ENCODE measurements at places on chromosomes 3 and 15.

GRCh38 chr3:105747060-105747541 is 121.7 kb downstream of the CBLB start:
- no peak for DNase-seq

DNA sequence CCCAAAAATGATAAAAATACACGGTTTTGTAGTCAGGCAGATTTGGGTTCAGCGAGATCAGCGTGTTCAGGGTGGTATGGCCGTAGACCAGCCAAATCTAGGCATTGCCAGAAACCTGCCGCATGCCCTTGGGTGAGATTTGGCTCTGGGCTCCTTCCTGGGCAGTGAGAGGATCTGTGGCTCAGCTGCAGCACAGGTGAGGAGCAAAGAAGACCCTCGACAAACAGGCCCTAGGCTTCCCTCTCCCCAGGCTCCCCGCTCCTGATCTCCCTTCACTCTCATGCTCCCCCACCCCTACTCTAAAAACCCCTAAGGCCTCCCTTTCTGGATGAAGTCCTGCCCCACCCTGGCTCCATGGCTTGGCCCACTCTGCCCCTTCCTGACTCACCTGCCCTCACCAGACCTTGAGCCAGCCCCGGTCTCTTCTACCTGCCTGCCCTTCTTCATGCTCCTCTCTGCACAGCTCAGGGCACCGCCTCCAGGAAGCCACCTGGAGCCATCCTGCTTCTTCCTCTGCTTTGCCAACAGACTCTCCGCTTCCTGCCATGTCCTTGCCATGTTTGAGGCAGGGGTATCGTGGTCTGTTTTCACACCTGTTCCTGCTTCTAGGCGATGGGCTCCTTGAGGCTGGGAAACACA is 88.1 kb downstream of the CORO2B start:
- no peak for DNase-seq

DNA sequence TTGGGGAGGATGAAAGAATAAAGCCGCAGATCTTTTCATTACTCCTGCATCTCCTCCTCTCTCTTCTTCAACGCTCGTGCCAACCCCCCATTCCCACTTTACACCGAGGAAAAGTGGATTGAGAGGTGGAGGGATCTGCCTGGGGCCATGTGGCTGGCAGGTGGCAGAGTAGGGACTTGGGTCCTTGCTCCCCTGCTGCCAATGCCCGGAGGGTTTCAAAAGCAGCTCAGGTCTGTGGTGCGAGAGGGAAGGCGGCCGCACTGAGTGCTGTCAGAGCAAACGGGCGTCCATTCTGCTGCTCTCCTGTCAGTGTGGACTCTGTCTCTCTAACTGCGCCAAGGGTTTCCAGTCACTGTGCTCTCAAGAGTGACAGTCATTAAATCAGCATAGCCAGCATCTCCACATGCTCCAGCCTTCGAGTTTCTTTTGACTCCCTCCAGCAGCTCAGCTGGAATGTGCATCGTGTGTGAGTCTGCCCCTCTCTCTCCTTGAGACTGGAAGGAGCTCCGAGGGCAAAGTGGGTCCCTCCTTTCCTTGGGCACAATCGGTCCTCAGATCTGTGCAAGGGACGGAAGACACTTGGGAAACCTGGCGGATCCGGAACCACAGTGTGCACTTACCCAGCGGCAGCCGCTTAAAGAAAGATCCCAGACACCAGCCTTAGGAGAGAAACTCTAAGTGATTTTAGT is 68.6 kb downstream of the VGLL4 start:
- DNase-seq, result no peak

- no peak for DNase-seq
Observed at GRCh38 chr15:30990446-30991254, 778 bp downstream of the MTMR10 start.

GRCh38 chr3:8853081-8853480 is 83.7 kb upstream of the OXTR start:
- DNase-seq, result no peak

DNA sequence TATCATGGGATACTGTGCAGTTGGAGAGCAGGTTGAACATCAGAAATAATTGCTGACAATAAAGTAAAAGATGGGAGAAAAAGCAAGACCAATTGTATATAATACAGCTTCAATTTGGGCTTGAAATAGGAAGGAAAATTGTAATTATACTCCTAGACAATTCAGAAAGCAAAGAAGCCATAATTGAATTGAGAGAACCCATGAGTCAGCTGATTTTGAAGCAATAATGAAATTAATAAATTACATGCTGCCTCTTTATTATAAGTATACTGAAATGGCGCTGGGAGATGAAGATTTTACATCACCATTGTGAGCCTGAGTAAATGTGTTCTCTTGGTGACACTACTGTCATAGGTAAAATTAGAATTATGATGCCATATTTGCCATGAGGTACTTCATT is 23.2 kb downstream of the CHRNA3 start:
- no peak for DNase-seq

- DNase-seq, result no peak
Observed at GRCh38 chr3:34387826-34388564, 589.6 kb downstream of the PDCD6IP start.

DNA sequence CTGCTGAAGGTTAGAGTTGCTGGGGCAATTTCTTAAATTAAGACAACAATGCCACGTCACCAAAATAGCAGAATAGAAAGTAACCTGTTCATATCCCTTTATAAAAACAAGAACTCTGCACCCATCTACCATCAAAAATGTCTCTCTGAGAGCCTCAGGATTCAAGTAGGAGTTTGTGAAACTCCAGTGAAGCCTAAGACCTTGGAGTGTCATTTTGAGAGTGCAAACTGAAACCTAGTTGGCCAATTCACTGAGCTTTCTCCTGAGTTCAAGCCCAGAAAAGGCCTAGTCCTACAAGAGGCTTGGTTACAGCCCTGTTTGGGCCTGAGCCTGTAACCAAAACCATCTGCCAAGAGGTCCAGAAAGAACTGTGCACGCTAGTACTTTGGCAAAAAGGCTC is 335.1 kb downstream of the EFHB start:
- DNase-seq, result no peak

GRCh38 chr15:98878862-98879261 is 128.7 kb downstream of the PGPEP1L start:
- no peak for DNase-seq

GRCh38 chr3:141191097-141191749 is 40.4 kb upstream of the PXYLP1 start:
- no peak for DNase-seq

DNA sequence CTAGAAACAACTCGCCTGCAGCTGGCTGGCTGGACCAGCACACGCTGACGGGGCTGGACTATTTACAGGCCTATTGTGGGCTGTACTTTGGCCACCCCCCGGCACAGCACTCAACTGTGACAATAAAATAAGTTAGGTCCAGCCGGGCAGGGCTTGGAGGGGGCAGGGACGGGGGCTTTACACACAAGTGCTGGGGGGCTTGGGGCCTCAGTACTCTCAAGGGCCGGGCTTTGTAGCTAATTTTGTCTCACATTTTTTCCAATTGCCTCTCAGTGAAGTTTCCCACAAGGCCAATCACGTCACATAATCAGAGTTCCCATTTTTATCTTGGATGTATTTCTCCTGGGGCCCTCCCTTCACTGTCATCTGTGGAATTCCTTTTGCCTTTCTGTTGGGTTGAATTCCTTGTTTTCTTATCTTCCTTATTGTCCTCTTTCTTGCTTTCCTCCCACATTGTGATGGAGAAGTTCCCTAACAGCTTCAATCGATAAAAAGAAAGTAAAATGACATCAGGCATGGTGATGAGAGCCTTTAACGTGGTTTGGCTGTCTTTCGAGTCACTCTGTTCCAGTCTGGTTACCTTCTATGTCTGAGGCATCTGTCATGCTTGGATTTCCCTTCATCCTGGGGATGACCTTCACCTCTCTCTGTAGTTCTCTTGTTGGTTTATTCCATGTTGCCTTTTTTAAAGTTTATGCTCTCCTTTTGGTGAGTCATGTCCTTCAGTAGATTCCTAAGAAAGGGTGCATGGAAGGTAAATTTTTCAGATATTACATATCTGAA is 44.1 kb upstream of the CMTM7 start:
- DNase-seq, result no peak

- DNase-seq, result peak; percentile 52
Observed at GRCh38 chr15:68682330-68682729, 103.5 kb downstream of the CORO2B start.

- DNase-seq, result no peak
Observed at GRCh38 chr3:11370191-11370590, 98.0 kb downstream of the ATG7 start.

DNA sequence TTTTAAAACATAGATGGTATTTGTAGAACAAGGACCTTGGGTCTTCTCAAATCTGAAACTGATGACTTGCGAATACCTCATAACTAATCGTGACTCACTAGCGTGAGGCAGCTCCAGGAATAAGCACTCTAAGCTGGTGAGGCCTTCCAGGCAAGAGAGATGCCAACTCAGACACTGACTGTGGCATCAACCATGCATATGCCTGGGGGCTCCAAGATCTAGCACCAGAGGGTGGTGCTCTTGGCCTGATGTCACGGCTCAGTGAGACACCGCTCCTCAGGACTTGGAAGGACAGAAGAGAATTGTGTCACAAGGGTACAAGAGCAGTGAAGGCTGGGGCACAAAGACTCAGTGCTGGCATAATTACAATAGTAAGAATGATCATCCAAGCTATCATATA is 125.0 kb upstream of the TRIM42 start:
- DNase-seq, result no peak

DNA sequence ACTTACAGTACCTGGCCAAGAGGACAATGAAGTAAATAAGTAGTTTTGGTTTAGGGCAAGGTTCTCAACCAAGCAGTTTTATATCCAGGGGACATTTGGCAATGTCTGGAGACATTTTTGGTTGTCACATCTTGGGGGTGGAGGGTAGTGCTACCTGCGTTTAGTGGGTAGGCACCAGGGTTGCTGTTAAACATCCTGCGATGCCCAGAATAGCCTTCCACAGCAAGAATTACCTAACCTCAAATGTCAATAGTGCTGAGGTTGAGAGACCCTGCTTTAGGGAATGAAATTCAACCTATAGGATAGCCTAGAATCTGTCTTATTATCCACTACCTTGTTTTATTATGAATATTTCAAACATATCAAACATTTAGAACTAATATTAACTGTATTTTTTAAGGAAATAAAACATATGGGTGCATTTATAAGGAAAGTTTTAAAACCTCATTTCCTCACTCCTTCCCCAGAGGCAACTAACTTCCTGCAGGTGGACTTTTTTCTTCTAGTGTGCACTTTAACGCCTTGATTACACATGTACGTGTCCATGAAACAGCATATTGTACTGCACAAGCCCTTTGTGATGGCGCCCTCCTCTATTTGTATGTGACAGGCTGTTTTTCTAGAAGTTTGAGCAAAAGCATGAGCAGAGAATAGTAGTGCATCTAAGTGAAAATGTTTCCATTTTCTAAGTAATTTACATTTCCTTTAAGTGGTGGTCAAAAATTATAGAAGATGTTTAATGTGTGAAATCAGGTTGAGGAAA is 57.1 kb downstream of the TRAK1 start:
- DNase-seq, result no peak

DNA sequence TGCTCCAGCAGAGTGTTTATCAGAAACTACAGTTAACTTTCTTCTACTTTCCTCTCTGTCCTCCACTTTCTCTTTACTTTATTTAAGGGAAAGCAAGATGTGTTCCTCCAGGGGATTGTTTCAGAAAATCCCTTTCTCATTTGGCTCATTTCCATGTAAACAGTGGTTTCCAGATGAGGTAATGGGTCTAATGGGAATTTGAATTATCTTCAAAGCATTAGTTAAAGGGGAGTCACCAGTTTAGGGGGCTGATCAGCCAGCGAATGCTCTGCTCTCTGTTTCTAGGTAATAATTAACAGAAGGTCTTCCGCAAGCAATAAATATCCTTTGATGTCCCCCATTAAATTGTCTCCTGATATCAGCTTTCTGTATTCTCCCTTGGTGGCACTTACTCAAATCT is 30.4 kb upstream of the ZNF639 start:
- DNase-seq, result no peak

DNA sequence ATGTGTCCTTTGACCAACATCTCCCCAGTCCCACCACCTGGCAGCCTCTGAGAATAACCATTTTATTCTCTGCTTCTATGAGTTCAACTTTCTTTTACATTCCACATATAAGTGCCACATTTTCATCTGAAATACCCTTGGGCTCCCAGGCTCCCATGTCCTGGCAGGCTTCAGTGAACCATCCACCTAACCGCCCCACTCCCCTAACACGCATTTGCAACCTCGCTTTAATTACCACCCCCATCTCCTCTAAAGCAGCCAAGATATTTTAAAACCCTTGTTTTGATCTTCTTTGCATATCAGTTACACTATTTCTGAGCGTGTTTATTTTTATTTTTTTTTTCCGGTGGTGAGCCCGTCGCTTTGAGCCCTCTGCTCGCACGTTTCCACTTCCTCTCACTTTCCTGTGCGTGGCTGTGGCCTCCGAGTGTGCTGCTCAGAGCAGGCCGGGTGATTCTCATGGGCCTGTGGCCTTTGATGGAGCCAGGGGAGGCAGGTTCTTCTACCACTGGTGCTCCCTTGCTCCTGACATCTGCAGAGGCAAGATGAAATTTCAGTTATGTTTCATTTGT is 195.4 kb upstream of the LPP start:
- DNase-seq, result no peak

- no peak for DNase-seq
Observed at GRCh38 chr3:122257644-122258364, 67.2 kb upstream of the CSTA start.

- no peak for DNase-seq
Observed at GRCh38 chr3:62604298-62604697, 230.9 kb upstream of the FEZF2 start.

- DNase-seq, result no peak
Observed at GRCh38 chr3:196499061-196499460, 4.5 kb downstream of the RNF168 start.

Data from ecto neural progenitor cell (in vitro differentiated cells).